Nucleus accumbens (tissue), 56 donors: ENCODE measurements at places on chromosomes 6 and 20.

GRCh38 chr6:83061190-83061589 lies 4.5 kb downstream of the UBE3D start:
- no peak for DNase-seq

DNA sequence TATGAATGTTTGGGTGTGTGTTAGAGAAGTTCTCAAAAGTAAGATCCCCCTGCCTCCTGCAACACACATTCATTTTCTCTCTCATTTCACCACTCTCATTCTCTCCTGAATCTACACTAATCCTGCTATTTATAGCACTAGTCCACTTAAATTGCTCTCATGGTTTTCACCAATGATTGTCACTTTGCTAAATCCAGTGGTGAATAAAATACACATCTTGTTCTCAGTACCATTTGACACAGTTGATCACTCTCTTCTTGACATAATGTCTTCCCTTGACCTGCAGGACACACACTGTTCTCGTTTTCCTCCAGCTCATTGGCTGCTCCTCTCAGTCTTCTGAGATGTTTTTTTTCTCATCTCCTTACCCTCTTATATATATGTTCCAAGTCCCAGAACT lies 32.1 kb downstream of the TENT5A start:
- DNase-seq, result no peak

DNA sequence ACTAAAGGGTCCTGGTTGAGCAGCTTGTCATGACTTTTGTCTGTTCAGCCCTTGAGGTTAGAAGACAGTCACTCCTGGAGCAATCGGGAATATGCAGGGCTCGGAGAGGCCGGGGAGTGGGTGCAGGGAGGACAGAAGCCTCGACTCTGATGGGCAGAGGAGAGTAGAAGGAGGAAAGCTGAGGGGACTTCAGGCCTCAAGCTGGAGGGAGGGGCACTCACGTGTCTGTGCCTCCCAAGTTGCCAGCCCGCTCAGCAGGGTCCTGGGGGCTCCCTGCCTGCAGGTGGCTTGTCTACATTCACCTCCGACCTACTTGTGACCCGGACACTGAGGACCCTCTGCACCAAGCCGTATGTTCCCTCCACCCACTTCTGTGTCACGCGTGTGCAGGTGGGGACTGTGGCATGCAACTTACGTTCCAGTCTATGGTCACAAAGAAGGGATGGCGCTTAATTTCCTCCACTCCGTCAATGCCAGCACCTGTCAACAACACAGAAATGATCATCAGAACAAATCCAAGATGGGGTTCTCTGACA lies 86.8 kb upstream of the MPC1 start:
- no peak for DNase-seq

DNA sequence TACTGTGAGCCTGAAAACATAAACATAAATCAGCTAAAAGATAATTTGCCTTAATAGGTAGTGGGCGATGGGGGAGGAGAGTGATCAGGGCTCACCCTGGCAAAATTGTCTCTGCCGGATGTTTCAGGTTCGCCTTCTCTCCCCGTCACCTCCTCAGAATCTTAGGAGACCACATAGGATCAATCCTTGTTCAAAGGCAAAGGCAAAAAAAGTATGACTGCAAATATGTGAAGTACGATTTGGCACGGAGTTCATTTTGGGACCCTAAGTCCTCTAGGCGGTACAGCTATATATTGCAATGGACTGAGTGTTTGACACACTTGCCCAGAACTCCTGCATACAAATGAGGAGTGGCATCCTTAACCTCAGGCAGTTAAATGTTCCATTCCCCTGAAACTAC lies 649.2 kb upstream of the FLRT3 start:
- no peak for DNase-seq

DNA sequence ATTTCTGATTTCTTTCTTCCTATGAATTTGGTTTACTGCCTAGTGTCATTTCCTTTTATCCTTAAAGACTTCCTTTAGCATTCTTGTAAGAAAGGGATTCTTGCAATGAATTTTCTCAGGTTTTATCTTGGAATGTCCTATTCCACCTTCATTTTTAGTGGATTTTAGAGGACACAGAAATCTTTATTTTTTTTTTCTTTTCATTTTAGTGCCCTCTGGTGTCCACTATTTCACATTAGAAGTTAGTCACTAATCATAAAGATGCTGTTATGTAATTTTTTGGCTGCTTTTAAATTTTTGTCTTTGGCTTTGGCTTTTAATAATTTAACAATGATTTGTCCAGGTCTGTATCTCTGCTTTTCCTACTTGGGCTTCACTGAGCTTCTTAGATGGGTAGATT lies 28.1 kb downstream of the LMBRD1 start:
- no peak for DNase-seq

DNA sequence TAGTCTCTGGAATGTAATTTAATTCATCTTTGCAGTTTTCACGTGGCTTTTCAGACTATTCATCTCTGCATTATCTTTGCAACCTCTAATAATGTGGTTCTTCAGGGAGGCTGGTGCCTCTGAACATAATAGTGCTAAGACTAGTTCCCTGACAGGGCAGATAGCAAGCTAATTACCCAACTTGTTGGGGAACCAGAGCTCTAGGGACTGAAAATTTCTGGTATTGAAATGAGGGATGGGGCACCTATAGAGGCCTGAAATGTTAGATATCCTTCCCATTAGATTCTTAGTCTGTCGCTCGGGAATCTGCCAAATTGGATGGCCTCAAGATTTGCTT lies 693.6 kb upstream of the MAP3K7 start:
- DNase-seq, result no peak

- DNase-seq, result no peak
Observed at GRCh38 chr20:35726842-35727711, 15.0 kb downstream of the RBM39 start.

DNA sequence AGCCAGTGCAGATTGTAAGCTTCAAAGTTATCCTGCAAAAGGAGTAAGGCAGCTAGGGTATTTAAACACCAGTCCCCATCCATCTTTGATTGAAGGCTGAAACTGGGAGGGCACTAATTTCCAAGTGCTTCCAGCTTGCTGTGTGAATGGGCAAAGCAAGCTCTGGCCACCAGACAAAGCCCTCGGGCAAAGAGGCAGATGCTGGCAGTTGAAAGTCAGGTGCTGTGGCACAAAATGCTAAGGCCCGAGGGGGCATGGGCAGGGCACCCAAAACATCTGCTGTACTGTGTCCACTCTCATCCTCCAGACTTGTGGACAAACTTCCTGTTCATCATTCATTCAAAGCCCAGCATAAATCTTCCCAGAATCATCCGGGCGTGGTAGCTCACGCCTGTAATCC lies 62.9 kb downstream of the TRMT6 start:
- DNase-seq, result no peak

- no peak for DNase-seq
Observed at GRCh38 chr6:155093430-155093829, 98.3 kb downstream of the TIAM2 start.

GRCh38 chr20:59104831-59105230 lies 58.8 kb upstream of the ZNF831 start:
- no peak for DNase-seq
